ENCODE measurements at places on chromosomes 2 and 18. TPM values are rescaled to one million over a fixed set of nuclear protein-coding genes. Genes with fewer than 3 reads are reported as not detected.
A peak's percentile ranks its signal among the peaks of the same experiment; 100 is the strongest.

DNA sequence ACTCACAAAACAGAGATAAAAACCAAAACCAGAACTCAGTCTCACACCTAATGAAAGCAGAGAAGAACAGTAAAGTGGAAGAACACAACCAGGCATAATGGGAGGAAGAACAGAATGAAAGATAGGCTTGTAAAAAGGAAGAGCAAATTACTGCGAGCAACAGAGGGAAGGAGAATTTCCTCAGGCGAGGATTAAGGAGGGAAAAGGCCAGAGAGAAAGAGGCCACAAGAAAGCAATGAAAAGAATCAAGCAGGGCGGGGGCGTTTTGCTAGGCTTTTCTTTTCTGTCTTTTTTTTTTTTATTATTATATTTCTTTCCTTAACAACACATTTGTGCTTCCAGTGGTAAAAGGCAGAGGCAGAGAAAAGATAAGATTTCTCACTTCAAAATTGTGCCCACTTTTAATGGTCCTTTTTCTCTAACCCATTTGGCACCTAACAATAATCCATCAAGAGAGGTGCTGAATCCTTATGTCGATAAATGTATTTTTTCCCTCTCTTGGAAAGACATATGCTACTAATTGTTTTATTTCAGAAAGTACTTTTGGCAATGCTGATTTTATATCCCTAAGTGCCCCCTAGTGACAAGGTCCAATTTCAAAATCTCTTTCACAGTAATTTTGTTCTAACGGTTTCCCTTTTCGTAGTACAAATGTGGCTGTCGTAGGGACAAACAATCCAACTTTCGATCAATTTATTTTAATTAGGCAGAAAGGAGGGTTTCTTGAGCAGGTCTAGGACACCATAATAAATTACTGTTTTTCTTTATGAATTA, 138.7 kb upstream of the AQP4 start:
- no peak overlapping the region for H3K4me3 ChIP-seq
- no peak overlapping the region for H3K27ac ChIP-seq
- no peaks in the 10 kb centered on the region for H3K27me3 ChIP-seq
- no peaks in the 10 kb centered on the region for H3K4me1 ChIP-seq
- H3K36me3 ChIP-seq, result no peaks in the 10 kb centered on the region

DNA sequence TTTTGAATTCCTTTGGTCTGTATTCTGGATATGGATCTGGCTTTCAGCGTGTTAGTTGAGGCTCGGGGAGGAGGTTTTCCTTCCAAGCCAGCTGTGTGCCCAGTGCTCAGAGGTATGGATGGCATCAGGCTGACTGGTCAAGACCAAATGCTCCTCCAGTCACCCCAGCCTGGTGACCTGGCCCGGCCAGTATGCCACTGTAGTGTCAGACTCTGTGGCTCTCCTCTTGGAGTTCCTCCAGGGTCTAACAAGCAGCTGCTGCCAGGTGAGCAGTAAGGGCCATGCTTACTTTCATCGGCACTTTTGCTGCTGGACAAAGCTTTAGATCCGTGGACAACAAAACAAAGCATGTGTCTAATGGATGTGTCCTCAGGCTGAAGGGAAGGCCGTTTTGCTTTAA, 44.1 kb downstream of the CABLES1 start:
- no peak for DNase-seq
- H3K27ac ChIP-seq, result no peak overlapping the region
- no peak overlapping the region for H3K4me3 ChIP-seq
- peaks cover 9% of the 10 kb centered on the region for H3K27me3 ChIP-seq
- peaks cover 7% of the 10 kb centered on the region for H3K4me1 ChIP-seq
- H3K36me3 ChIP-seq, result no peaks in the 10 kb centered on the region

GRCh38 chr2:180539541-180539940, 440.9 kb upstream of the UBE2E3 start:
- no peaks in the 10 kb centered on the region for H3K4me1 ChIP-seq
- no peak for DNase-seq
- no peaks in the 10 kb centered on the region for H3K27me3 ChIP-seq
- no peak overlapping the region for H3K4me3 ChIP-seq

The ICOS gene
- total RNA-seq, result 49.7 TPM

- peaks cover 2% of the 10 kb centered on the region for H3K4me1 ChIP-seq
- no peak for DNase-seq
- H3K27ac ChIP-seq, result no peak overlapping the region
- no peak overlapping the region for H3K4me3 ChIP-seq
- peaks cover 13% of the 10 kb centered on the region for H3K27me3 ChIP-seq
- H3K36me3 ChIP-seq, result no peaks in the 10 kb centered on the region
Measured at GRCh38 chr18:59062643-59063006, 77.1 kb upstream of the SEC11C start.

The CROCC2 gene
- total RNA-seq, result not detected

The CYP27C1 gene
- total RNA-seq, result not detected

- no peaks in the 10 kb centered on the region for H3K36me3 ChIP-seq
- no peaks in the 10 kb centered on the region for H3K4me1 ChIP-seq
- H3K27me3 ChIP-seq, result no peaks in the 10 kb centered on the region
- H3K4me3 ChIP-seq, result no peak overlapping the region
- no peak for DNase-seq
Measured at GRCh38 chr2:103346780-103347179, 584.9 kb downstream of the TMEM182 start.

DNA sequence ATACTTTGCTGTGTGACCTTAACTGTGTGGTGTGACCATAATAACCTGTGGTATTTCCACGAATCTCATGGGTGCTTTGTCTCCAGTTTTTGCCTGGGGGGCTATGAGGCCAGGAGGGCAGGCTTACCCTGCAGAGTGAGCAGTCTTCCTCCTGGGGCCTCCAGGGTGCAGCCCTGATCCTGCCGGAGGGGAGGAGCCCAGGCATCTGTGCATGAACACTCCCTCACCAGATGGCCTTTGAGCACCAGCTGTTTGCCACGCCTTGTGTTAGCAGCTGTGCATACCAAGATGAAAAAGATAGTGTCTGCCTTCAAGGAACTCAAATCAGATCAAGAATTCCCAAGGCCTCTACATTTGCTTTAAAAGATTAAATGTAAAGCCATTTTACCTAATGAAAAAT, 75.0 kb upstream of the RBM44 start:
- peaks cover 29% of the 10 kb centered on the region for H3K36me3 ChIP-seq
- DNase-seq, result no peak
- no peak overlapping the region for H3K27ac ChIP-seq
- no peak overlapping the region for H3K4me3 ChIP-seq
- peaks cover 33% of the 10 kb centered on the region for H3K4me1 ChIP-seq

- H3K27ac ChIP-seq, result peak overlapping the region; percentile 74
- H3K36me3 ChIP-seq, result peaks cover 56% of the 10 kb centered on the region
Measured at GRCh38 chr2:127485051-127485693, 41.1 kb downstream of the IWS1 start.

DNA sequence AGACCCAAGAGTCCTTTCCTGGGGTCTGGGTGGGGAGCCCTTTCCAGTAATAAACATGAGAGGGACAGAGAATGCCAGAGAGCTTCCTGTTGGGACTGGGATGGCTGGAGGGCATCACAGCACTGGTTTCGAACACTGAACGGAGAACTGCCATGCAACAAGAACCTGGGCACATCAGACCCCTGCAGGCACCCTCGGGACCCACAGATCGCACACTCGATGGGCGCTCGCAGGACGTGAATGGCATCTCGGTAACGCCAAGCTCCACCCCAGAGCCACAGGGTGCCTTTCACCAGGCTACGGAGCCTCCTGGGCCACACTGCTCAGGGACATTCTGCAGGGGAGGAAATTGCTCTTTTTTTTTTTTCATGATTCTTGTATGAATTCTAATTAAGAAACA, 25.1 kb downstream of the SLC66A2 start:
- no peaks in the 10 kb centered on the region for H3K4me1 ChIP-seq
- H3K27ac ChIP-seq, result no peak overlapping the region
- no peaks in the 10 kb centered on the region for H3K27me3 ChIP-seq
- no peak for DNase-seq
- no peak overlapping the region for H3K4me3 ChIP-seq

The ST3GAL5 gene
- total RNA-seq, result 73.9 TPM

The TCF23 gene
- not detected for total RNA-seq

- H3K4me3 ChIP-seq, result peak overlapping the region; percentile 75
- H3K36me3 ChIP-seq, result peaks cover 14% of the 10 kb centered on the region
- no peaks in the 10 kb centered on the region for H3K27me3 ChIP-seq
- no peak for DNase-seq
- peak overlapping the region; percentile 100 for H3K27ac ChIP-seq
- H3K4me1 ChIP-seq, result peaks cover 32% of the 10 kb centered on the region
Measured at GRCh38 chr18:75070235-75070624, 138.7 kb downstream of the PTGR3 start.

DNA sequence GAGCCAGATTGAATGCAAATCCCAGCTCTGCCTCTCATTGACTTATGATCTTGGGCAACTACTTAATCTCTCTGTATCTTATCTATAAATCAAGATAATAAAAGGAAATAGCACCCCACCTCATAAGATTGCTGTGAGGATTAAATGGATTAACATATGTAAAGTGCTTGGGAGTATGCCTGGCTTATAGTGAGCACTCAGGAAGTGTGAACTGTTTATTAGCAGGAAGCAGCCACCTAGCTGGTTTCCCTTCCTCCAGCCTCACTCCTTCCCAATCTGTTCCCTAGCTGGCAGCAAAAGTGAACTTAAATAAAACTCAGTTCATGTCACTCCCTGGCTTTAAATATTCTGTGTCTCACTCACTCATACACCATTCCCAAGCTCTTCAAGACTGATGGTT, 526.6 kb upstream of the PKDCC start:
- H3K36me3 ChIP-seq, result no peaks in the 10 kb centered on the region
- H3K27ac ChIP-seq, result no peak overlapping the region
- no peak for DNase-seq
- H3K4me3 ChIP-seq, result no peak overlapping the region

DNA sequence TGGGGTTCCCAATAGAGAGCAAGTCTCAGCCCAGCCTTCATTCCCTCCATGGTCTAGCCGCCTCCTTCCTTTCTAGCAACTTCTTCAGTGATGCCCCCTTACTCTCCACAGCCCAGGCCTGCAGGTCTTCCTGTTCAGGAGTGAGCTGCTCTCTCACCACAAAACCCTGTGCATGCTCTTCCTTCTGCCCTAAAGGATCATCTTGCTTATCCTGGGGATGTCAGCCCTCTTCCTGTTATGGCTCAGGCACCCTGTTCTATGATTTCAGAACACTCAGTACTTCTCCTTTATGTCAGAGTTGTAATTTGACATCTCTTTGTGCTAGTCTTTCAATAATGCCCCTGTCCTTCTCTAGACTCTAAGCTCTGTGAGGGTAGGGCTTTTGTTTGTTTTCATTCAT, 19.4 kb downstream of the TMEM178A start:
- H3K4me3 ChIP-seq, result no peak overlapping the region
- no peak for DNase-seq
- no peaks in the 10 kb centered on the region for H3K4me1 ChIP-seq
- H3K36me3 ChIP-seq, result no peaks in the 10 kb centered on the region
- H3K27me3 ChIP-seq, result peaks cover 39% of the 10 kb centered on the region

DNA sequence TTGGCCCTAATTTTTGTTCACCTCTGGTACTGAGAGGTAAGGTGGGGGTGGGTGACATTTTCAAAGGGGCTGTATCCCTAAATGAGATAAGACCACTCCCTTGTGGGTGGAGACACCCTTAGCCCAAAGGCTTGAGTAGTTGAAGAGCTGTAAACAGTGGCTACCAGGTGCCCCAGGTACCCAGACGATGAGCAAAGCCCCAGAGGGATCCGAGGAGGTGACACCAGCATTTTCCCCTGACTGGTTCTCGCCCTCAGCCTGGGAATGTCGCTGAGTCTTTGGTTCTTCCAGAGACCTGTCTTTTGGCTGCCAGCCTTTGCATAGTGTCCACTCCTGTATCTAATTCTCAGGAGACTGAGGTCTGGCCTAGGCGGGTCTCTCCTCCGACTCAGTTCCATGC, 36.5 kb downstream of the RRM2 start:
- H3K27ac ChIP-seq, result peak overlapping the region; percentile 75
- peaks cover 19% of the 10 kb centered on the region for H3K4me1 ChIP-seq
- no peaks in the 10 kb centered on the region for H3K27me3 ChIP-seq

- no peak for DNase-seq
- H3K4me1 ChIP-seq, result peaks cover 8% of the 10 kb centered on the region
- peaks cover 6% of the 10 kb centered on the region for H3K27me3 ChIP-seq
Measured at GRCh38 chr2:9100080-9100876, 96.8 kb upstream of the MBOAT2 start.

The RBFA gene
- 28.6 TPM for total RNA-seq

DNA sequence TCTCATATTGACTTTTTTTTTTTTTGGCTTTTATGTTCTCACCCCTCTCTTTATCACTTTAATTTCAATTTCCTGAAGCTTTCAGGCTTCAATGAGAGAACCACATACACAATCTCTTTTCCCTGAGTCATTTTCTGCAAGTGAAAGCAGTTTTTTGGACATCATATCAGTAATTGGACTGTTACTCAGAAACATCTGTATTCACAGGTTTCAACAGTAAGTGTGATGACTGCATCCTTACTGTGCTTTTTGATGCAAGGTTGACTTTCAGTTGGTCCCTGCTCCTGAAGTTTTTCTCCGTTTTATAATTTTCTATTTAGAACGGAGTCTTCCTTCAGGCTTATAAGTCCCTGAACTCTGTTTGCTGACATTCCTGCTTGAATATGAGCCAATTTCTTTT, 70.5 kb upstream of the CCBE1 start:
- no peaks in the 10 kb centered on the region for H3K4me1 ChIP-seq
- H3K27me3 ChIP-seq, result peaks cover 2% of the 10 kb centered on the region
- no peak overlapping the region for H3K4me3 ChIP-seq
- H3K36me3 ChIP-seq, result no peaks in the 10 kb centered on the region

DNA sequence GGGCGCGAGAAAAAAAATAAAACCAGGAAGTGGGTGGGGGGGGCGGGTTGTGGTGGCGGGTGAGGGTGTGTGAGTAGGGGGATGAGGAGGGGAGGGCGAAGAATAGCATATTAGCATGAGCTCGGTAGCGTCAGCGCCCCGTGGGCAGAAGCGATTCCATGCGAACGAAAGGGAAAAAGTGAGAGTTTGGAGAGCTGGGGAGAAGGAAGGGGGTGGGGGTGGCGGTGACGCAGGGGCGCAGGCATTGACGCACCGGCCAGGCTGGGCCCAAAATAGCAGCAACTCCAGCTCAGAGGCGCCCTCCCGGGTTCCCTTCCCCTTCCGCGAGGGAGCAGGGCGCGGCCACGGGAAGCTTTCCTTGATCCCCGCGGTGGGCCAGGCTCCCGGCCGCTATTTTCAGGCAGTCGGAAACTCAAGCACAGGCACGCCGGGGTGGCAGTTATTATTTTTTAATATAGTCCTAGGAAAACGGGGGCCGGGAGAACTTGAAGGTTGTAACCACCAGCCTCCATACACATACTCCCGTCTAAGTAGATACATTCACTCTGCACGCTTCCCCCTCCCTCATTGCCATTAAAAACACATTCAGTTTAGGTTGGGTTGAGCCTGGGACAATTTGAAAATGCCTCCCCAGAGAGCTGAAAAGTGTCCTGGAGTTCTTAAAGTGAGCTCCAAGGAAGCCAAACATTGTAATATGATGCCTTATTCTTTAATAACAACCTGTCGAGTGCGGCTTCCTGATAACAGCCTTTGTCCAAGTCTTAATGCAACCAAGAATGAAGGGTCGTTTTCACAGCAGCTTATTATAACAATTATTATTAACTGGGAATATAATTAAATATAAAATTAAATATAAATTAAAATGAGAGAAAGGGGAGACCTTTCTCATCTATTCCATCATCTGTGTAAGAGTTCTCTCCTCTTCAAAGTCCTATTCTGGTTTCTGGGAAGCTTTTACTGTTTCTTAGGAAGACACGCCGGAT, 2.3 kb upstream of the NR4A2 start:
- DNase-seq, result peak; percentile 84
- H3K4me3 ChIP-seq, result peak overlapping the region; percentile 89
- H3K27ac ChIP-seq, result peak overlapping the region; percentile 91
- peaks cover 25% of the 10 kb centered on the region for H3K27me3 ChIP-seq

GRCh38 chr18:24026457-24026856, 11.9 kb downstream of the TTC39C start:
- DNase-seq, result no peak
- peaks cover 70% of the 10 kb centered on the region for H3K4me1 ChIP-seq
- H3K36me3 ChIP-seq, result peaks cover 48% of the 10 kb centered on the region
- no peaks in the 10 kb centered on the region for H3K27me3 ChIP-seq
- H3K27ac ChIP-seq, result no peak overlapping the region

Measured in activated CD8-positive, alpha-beta memory T cell treated with anti-CD3 and anti-CD28 coated beads, Interleukin-2, amount 10 ng/mL, durations not matched to agents 7 days and 5 days (primary cell).